ENCODE measurements at places on chromosomes 16 and 17. TPM values are rescaled to one million over a fixed set of nuclear protein-coding genes. Genes with fewer than 3 reads are reported as not detected.

CCT6B gene
- 1.5 TPM for total RNA-seq

DNA sequence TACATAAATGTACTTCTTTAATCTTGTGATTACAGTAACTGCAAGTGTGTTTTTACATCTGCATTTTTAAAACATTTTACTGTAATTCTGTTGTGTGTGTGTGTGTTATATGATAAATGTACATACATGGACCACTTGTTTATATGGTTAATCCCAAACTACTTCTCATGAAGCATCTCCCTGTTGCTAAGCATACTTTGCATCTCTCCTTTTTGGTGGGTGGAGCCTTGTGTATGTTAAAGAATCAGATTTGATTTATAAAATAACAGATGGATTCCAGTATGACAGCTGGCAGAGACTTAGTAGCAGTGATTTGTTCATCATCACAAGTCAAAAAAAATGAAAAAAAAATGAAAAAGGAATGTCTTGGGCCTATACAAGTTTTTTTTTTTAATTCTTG lies 56.0 kb upstream of the RHBDL3 start:
- no peak for DNase-seq
- H3K4me1 ChIP-seq: no peaks in the 10 kb centered on the region
- H3K4me3 ChIP-seq: no peak overlapping the region
- peaks cover 21% of the 10 kb centered on the region for H3K36me3 ChIP-seq
- H3K27ac ChIP-seq: no peak overlapping the region

DNA sequence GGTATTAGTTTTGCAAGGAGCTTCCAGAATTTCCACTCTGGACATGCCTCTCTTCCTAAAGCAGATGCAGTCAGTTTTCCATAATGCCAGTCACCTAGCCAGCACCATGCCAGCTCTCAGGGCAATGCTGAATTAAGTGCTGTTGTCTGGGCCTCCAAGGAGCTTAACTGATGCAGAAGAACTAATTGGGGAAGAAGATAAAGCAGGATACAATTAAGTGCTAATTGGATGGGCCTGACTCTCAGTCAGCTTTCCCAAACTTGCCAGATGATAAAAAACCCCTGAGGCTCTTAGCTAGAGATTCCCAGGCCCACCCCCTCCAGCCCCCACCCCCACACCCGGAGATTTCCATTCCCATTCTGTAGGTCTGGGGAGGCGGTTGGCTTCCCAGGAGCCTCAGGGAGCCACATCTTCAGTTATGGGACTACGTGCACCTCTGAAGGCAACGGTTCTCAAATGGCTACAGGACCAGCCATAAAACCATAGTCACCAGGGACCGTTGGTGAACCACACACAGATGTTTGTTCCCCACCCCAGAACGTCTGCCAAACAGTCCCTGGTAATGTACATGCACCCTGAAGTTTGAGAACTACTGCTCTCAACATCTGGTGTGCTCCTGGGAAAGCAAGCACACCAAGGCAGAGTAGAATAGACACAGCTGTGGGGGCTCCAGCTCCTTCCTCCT lies 499.1 kb upstream of the CDH5 start:
- peaks cover 3% of the 10 kb centered on the region for H3K27me3 ChIP-seq
- H3K27ac ChIP-seq: no peak overlapping the region
- no peak overlapping the region for H3K4me3 ChIP-seq

DNA sequence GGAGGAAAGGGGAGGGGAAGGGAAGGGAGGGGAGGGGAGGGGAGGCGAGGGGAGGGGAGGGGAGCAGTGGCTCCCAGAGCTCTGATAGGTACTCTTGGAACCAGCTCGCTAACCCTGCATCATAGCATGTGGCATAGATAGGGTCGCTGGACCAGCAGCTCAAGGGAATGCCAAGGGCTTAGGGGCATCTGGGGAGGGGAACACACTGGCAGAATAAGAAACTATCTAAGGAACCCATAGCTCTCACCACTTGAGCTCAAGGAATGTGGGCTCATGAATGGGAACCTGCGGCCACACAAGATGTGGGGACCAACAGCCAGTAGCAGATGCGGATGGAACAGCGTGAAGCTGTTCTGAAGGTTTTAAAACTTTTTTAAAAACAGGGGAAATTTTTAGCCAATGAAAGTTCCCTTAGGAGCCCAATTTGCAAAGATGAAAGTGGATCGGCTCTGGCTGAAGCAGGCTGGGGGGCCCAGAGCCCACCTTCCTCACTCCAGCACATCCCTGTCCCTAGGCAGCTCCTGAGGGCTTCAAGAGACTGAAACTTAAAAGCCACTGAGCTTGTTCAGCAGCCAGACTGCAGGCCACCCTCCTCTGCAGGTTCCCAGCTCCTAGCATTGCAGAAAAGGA lies 46.9 kb downstream of the PIMREG start:
- peaks cover 10% of the 10 kb centered on the region for H3K4me1 ChIP-seq
- no peaks in the 10 kb centered on the region for H3K27me3 ChIP-seq
- no peak for DNase-seq
- no peaks in the 10 kb centered on the region for H3K36me3 ChIP-seq
- H3K27ac ChIP-seq: no peak overlapping the region

DNA sequence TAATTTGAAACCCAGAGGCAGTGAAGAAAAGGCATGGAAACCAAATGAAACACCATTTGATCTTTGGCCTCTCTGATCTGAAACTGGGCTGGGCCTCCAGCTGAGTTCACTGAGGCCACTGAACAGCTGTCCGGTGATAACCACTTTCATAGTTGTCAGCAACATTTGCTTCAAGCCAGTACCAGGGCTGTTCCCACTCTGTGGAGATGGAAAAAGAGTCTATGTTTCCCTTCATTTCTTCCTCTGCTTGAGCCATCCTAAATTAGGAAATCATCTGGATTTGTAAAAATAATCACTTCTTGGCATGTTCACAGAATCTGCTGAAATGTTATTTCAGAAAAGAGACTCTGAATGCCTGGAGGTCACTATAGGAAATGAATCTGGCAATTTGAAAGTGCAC lies 119.3 kb downstream of the STX8 start:
- H3K4me3 ChIP-seq: no peak overlapping the region
- no peak for DNase-seq
- H3K27ac ChIP-seq: no peak overlapping the region
- H3K4me1 ChIP-seq: no peaks in the 10 kb centered on the region

GRCh38 chr16:56847173-56847910 lies 17.7 kb upstream of the SLC12A3 start:
- H3K36me3 ChIP-seq: peaks cover 25% of the 10 kb centered on the region
- DNase-seq: peak; percentile 56
- H3K27ac ChIP-seq: peak overlapping the region; percentile 50
- no peaks in the 10 kb centered on the region for H3K27me3 ChIP-seq
- H3K4me1 ChIP-seq: peaks cover 23% of the 10 kb centered on the region
- no peak overlapping the region for H3K4me3 ChIP-seq

- no peak overlapping the region for H3K4me3 ChIP-seq
- no peak for DNase-seq
- no peaks in the 10 kb centered on the region for H3K36me3 ChIP-seq
- H3K27me3 ChIP-seq: no peaks in the 10 kb centered on the region
These were observed 113.0 kb downstream of the MYO1D start for GRCh38 chr17:32763855-32764439.

DNA sequence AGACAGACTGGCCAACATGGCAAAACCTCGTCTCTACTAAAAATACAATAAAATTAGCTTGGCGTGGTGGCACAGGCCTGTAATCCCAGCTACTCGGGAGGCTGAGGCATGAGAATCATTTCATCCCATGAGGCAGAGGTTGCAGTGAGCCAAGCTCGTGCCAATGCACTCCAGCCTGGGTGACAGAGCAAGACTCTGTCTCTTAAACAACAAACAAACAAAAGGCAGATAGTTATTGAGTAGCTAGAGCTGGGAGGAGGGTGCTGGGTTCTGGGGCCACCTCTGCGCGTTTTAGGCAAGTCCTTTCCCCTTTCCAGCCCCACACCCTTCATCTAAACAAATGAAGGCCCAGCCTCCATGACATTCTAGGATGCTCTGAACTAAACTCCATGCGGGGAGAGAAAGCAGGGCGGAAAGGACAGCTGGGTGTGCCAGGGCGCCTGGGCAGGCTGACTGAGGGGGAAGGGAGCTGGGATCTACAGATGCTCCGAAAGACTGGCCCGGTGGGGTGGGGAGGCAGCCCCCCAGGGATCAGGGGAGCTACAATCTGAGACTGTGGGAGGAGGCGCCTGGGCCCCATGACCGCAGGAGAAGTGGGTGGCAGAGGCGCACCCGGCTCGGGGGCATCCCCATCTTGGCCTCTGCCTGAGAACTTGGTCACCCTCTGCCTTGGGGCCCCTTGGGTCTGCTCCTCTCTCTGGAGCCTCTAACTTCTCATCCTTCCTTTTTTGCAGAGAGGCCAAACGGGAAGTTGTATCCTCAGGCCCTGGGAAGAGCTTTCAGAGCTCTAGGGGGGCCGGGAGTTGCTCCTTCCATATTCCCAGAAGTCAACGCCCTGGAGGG lies 910 bp downstream of the ITGAL start:
- peak; percentile 82 for DNase-seq
- peak overlapping the region; percentile 92 for H3K27ac ChIP-seq
- H3K4me3 ChIP-seq: peak overlapping the region; percentile 92
- H3K4me1 ChIP-seq: peaks cover 72% of the 10 kb centered on the region
- no peaks in the 10 kb centered on the region for H3K27me3 ChIP-seq
- H3K36me3 ChIP-seq: peaks cover 39% of the 10 kb centered on the region

DNA sequence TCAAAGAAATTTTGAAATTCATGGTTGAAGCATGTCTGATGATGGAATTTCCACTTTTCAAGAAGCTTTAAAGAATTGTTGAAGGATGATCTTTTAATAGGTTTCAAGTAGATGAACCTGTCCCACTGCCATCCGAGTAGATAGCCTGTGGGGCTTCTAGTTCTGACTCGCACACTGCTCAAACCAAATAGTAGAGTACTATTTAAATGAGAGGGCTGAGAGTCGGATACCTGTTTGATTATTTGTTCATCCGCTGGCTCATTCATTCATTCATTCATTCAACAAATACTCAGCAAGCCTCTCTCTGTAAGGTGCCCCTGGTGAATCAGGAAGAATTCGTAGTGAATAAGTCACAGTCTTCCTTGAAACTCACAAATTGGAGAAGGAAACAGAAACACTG lies 108.2 kb upstream of the IRX5 start:
- H3K27ac ChIP-seq: no peak overlapping the region
- H3K36me3 ChIP-seq: no peaks in the 10 kb centered on the region
- DNase-seq: no peak
- no peak overlapping the region for H3K4me3 ChIP-seq
- H3K27me3 ChIP-seq: peaks cover 4% of the 10 kb centered on the region
- no peaks in the 10 kb centered on the region for H3K4me1 ChIP-seq

Measured in activated naive CD4-positive, alpha-beta T cell treated with anti-CD3 and anti-CD28 coated beads for 36 hours (primary cell).